ENCODE measurements at places on chromosomes 4 and X.

GRCh38 chrX:68659385-68659784 is 11.9 kb downstream of the STARD8 start:
- no peak for DNase-seq

DNA sequence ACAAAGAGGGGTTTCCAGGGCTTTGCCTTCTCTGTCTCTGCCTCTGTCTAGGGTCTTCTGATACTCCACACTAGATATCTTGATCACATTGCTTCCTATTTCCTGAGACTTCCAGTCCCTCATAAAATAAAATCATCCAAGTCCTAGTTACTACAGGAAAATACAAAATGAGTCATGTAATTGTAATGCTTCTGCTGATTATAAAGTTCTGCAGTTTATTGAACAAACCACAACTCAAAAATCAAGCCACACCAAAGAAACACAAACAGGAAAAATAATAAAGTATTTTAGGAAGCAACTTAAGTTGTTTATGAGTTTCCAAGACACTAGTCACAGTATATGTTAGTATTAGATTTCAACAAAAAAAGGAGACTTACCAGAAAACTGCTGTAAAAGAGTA is 695.1 kb upstream of the GALNTL6 start:
- DNase-seq = no peak

DNA sequence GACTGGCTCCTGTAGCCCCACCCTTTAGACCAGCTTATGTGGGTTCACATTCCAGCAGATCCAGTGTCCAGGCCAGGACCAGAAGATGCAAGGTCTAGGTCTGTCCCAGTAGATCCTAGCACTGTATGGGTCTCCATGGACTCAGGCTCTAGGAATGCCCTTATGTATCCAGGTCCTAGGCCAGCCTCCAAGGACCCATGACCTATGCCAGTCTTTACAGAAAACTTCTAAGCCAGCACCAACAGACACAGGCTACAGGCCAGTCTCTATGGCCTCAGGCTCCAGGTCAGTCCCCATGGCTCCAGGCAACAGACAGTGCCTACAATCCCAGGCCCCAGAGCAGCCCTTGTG is 45.2 kb upstream of the MAGED4 start:
- no peak for DNase-seq

DNA sequence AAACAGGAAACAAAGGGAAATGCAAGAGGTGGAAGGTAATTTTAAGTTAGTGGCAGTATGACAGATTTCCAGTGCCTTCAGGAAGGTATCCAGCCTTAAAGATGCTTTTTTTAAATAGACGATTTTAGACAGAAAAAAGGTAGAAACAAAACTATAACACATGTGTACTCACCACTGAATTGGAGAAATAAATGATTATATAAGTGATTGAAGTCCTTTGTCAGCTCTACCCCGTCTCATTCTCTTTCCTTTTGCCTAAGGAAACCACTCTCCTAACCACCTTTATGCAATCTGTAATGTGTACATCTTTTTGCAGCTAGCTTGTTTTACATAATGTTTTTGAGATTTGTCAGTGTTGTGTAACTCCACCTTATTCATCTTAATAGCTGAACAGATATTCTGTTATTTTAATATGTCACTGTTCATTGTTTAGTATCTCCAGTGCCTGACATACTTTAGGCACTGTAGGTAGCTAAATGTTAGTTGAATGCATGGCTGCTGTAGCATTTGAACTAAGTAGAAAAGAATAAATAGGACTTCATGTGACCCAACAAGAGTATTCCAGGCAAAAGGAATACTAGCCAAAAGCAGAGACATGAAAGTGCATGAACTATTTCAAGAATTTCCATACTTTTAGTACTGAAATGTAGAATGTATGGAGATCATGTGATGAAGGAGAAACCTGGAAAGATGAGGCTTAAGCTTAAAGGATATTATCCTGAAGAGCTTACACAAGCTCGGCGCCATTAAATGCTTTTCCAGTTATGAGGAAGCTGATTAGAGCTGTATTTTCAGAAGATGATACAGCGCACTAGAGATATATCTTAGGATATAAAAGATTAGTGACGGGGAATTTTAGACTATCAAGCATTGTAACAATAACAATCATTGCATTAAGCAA is 865 bp downstream of the FAM200B start:
- no peak for DNase-seq

DNA sequence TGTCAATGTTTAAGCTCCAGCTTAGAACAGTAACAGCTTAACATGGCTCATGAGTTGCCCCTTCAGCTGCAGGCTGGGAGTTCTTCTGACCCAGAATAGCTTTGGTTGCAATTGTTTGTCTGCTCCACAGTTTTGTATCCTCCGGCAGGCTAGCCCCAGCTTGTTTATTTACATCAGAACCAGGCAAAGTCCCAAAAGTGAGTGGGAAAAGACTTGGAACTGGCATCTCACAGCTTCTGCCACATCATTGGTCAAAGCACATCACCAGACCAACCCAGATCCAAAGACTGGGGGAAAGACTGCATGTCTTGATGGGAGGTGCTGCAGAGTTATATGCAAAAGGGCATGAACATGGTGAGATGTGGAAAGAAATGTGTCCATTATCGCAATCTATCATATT is 231.2 kb upstream of the CPEB2 start:
- no peak for DNase-seq
